Nephron progenitor cell (in vitro differentiated cells): ENCODE measurements at places on chromosomes 7 and 10.

DNA sequence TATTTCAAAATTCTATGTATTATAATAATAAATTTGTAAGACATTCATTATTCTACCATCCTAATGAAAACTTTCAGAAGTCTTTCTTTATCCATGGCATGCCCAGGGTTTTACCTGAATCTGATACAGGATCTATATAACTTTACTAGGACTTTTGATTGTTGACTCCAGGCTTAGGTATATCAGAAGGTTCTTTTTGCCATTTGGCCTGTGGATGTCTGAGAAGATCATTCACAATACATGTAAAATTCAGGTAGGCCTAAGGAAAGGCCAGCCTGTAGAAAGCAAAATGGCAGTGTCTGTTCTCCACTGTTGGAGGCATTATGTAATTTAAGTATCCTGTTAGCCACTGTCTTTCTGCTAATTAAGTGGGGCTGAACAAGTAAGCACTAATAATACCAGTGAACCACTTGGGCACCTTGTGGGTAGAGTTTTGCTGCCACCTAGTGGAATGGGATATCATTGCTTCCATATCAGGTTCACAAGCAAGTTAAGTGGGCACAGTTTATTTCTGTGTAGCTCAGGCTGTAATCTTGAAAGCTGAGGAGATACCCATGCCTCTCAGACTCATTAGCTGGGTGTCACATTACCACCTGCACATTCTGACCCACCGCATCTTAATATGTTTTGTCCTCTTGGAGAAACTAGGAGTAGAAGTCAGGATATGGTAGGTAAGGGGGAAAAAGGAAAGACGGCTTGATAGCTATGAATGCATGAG is 105.5 kb downstream of the SEPTIN7 start:
- peaks cover 4% of the 10 kb centered on the region for H3K4me1 ChIP-seq
- H3K36me3 ChIP-seq = peaks cover 25% of the 10 kb centered on the region
- no peaks in the 10 kb centered on the region for H3K27me3 ChIP-seq
- no peak overlapping the region for H3K27ac ChIP-seq
- no peak overlapping the region for H3K4me3 ChIP-seq

DNA sequence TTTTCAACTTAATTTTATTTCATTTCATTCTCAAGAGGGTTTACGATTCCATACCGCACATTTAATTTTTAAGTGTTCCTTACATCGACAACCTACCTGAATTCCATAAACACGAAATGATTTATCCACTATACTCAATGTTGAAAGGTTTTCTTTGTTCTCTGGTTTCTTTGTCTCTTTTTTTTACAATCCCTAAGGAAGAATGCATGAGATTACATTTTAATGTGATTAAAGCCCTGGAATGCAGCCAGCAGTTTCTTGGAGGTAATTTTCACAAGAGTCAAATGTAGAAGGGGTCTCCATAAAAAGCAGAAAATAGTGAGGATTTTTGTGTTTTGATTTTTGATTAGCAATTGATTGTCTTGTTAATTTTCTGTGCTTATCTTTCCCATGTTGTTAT is 59.2 kb upstream of the ADCY1 start:
- no peaks in the 10 kb centered on the region for H3K36me3 ChIP-seq
- DNase-seq = no peak
- H3K27ac ChIP-seq = no peak overlapping the region
- no peaks in the 10 kb centered on the region for H3K27me3 ChIP-seq
- H3K4me1 ChIP-seq = no peaks in the 10 kb centered on the region
- no peak overlapping the region for H3K4me3 ChIP-seq

DNA sequence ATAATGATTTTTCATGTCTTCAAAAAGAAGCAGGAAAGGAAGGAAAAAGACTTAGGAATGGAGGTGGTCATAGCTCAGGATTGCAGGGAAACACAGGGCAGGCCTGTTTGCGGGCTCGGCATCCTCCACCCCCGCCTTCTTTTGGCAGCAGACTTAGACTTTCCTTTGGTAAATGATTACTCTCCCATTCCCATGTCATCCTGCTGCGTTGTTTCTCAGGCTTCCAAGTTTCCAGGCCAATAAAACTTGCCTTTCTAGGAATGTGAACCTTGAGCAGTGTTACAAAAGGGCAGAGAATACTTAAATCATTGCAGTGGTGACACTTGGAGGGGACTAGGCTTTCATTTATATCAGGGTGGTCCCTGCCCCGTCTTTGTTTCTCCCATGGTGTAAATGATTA is 34.0 kb upstream of the DGKB start:
- no peak overlapping the region for H3K4me3 ChIP-seq
- H3K27me3 ChIP-seq = no peaks in the 10 kb centered on the region
- H3K4me1 ChIP-seq = peaks cover 13% of the 10 kb centered on the region
- H3K27ac ChIP-seq = peak overlapping the region; percentile 44

DNA sequence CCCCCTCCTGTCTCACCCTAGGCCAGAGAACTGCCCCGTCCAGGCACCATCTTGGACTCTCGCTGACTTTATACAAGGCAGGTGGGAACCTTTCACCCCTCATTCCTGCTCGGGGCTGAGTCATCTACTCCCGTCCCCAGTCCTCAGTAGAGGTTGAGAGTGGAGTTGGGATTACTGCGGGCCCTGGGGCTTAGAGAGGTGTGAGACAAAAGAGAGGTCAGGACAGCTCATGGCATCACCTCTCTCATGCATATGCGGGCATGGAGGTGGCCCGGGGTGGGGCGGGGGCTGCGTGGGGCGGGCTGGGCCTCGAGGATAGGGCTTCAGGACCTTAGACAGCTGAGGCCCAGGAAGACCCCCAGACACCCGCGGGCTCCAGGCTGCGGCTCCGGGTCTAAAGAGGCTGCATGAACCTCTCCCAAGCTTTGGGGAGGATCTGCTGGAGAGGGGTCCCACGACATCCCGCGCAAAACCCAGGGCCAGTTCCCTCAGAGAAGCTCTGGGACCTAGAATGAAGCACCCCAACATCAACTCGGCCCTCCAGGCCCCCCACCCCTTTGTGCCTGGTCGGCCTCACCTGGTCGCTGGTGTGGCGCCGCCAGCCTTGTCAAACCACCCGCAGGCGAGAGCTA is 317 bp downstream of the PDZD7 start:
- no peak overlapping the region for H3K27ac ChIP-seq
- H3K27me3 ChIP-seq = peaks cover 55% of the 10 kb centered on the region
- H3K4me3 ChIP-seq = peak overlapping the region; percentile 83
- H3K36me3 ChIP-seq = no peaks in the 10 kb centered on the region
- peaks cover 73% of the 10 kb centered on the region for H3K4me1 ChIP-seq
- no peak for DNase-seq

- no peak overlapping the region for H3K4me3 ChIP-seq
- H3K4me1 ChIP-seq = no peaks in the 10 kb centered on the region
- no peaks in the 10 kb centered on the region for H3K27me3 ChIP-seq
- H3K27ac ChIP-seq = no peak overlapping the region
- H3K36me3 ChIP-seq = peaks cover 10% of the 10 kb centered on the region
- no peak for DNase-seq
These were observed 1065.4 kb downstream of the SORCS3 start for GRCh38 chr10:105706281-105707026.

DNA sequence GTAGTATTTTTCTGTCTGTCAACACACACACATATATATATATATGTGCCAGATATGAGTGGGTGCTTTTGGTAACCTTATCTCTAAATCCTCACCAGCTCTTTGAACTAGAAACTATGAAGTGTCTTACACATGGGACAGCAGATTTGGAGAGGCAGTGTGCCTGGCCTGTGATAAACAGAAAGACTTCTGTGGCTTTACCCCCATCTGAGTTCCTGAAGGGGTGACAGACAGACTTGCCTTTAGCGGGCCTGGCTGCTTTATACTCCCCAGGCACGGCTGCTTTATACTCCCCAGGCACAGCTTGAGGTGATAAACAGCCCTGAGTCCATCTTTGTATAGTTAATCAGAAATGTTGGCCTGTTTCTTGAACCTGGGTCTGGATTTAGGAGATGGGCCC is 5.6 kb downstream of the BAG3 start:
- H3K27ac ChIP-seq = no peak overlapping the region
- H3K4me1 ChIP-seq = peaks cover 70% of the 10 kb centered on the region
- no peaks in the 10 kb centered on the region for H3K27me3 ChIP-seq
- H3K36me3 ChIP-seq = peaks cover 54% of the 10 kb centered on the region

DNA sequence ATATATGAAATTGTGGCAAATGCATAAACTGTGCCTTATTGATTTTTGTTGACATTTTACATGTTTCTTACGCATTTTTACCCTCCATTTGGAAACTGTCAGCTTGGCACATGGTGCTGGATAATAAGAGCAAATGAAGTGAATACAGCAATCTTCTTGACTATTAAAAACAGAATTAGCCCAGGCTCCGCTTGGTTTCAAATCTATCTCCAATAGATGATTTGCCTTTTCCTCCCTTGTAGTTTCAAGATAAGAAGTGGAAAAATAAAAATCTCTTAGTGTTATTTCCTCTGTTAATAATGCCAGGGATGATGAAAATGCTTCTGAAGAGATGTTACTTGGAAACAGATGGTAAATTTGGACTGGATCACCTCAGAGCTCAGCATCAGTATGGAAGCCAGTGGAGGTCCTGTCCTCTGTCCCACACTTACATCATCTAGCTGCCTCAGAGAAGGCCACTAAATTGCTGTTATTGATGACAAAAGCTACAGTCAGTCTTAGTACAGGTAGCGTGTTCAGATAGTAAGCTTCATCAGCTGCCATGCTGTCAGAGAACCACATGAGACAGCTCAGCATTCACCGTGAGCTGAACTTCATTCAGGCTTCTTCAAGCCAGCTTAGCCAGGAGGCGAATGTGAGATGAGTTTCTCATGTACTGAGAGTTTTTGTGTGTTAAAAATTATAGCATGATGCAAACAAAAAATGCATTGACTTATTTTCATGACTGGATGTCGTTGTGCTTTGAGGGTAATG is 246.8 kb downstream of the CELF2 start:
- no peak overlapping the region for H3K4me3 ChIP-seq
- H3K4me1 ChIP-seq = peaks cover 45% of the 10 kb centered on the region
- no peak for DNase-seq
- H3K36me3 ChIP-seq = no peaks in the 10 kb centered on the region
- H3K27me3 ChIP-seq = peaks cover 4% of the 10 kb centered on the region
- H3K27ac ChIP-seq = no peak overlapping the region

GRCh38 chr7:131197920-131198615 is 129.6 kb upstream of the MKLN1 start:
- H3K27ac ChIP-seq = no peak overlapping the region
- peaks cover 11% of the 10 kb centered on the region for H3K27me3 ChIP-seq
- no peaks in the 10 kb centered on the region for H3K36me3 ChIP-seq
- no peaks in the 10 kb centered on the region for H3K4me1 ChIP-seq
- DNase-seq = no peak

- no peaks in the 10 kb centered on the region for H3K27me3 ChIP-seq
- H3K36me3 ChIP-seq = peaks cover 65% of the 10 kb centered on the region
- H3K27ac ChIP-seq = no peak overlapping the region
- peaks cover 21% of the 10 kb centered on the region for H3K4me1 ChIP-seq
These were observed 53.9 kb downstream of the MINDY4 start for GRCh38 chr7:30824821-30825720.

GRCh38 chr7:128767475-128768110 is 8.0 kb downstream of the OPN1SW start:
- H3K27me3 ChIP-seq = no peaks in the 10 kb centered on the region
- no peak overlapping the region for H3K4me3 ChIP-seq
- no peak for DNase-seq
- H3K4me1 ChIP-seq = no peaks in the 10 kb centered on the region
- H3K27ac ChIP-seq = peak overlapping the region; percentile 50

GRCh38 chr10:102633287-102633686 is 11.0 kb upstream of the TRIM8 start:
- H3K27me3 ChIP-seq = peaks cover 4% of the 10 kb centered on the region
- H3K36me3 ChIP-seq = peaks cover 7% of the 10 kb centered on the region
- peak overlapping the region; percentile 98 for H3K27ac ChIP-seq
- peak overlapping the region; percentile 33 for H3K4me3 ChIP-seq
- H3K4me1 ChIP-seq = peaks cover 62% of the 10 kb centered on the region

- H3K36me3 ChIP-seq = no peaks in the 10 kb centered on the region
- H3K27me3 ChIP-seq = no peaks in the 10 kb centered on the region
- H3K4me3 ChIP-seq = no peak overlapping the region
- H3K27ac ChIP-seq = no peak overlapping the region
These were observed 18.3 kb downstream of the VWDE start for GRCh38 chr7:12385364-12385786.

- H3K4me3 ChIP-seq = no peak overlapping the region
- H3K27ac ChIP-seq = peak overlapping the region; percentile 32
- no peaks in the 10 kb centered on the region for H3K27me3 ChIP-seq
- DNase-seq = no peak
- peaks cover 92% of the 10 kb centered on the region for H3K36me3 ChIP-seq
These were observed 234.4 kb downstream of the GLI3 start for GRCh38 chr7:42002654-42003053.

DNA sequence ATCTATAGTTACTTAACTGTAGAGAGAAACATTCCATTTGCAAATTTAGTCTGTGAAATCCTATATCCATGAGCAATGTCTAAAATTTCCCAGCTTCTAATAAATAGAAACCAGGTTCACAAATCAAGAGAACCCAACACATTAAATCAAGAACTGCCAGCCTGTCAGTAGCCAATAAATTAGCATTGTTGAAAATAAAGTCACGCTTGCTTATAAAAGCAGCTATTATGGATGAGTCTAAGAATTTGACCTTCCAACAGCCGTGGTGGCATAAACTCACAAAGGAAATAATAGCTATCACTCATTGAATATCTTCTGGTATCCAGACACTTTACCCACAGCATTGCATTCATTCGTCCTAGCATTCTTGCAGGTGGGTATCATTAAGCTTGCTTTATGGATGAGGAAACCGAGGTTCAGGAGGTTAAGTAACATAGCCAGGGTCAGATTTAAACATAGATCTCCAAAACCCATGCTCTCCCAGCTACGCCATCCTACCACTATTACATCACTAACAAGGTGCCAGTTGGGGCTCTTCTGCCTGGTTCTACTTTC is 260.1 kb upstream of the YAE1 start:
- no peak overlapping the region for H3K4me3 ChIP-seq
- peaks cover 9% of the 10 kb centered on the region for H3K27me3 ChIP-seq
- no peak for DNase-seq
- no peak overlapping the region for H3K27ac ChIP-seq
- H3K4me1 ChIP-seq = peaks cover 38% of the 10 kb centered on the region

- H3K27me3 ChIP-seq = peaks cover 7% of the 10 kb centered on the region
- H3K27ac ChIP-seq = no peak overlapping the region
- H3K4me1 ChIP-seq = no peaks in the 10 kb centered on the region
- no peaks in the 10 kb centered on the region for H3K36me3 ChIP-seq
- no peak overlapping the region for H3K4me3 ChIP-seq
- no peak for DNase-seq
These were observed 185.1 kb upstream of the NOBOX start for GRCh38 chr7:144588559-144589051.

GRCh38 chr7:50399206-50399605 is 50.9 kb downstream of the FIGNL1 start:
- H3K36me3 ChIP-seq = no peaks in the 10 kb centered on the region
- H3K4me3 ChIP-seq = no peak overlapping the region
- H3K27ac ChIP-seq = no peak overlapping the region
- no peaks in the 10 kb centered on the region for H3K4me1 ChIP-seq
